NCI-H1436 treated with DMSO at 0.1 percent for 48 hours (cell line): ENCODE measurements at places on chromosomes 12 and 14.

- DNase-seq, result no peak
These were observed 169.0 kb upstream of the RTL1 start for GRCh38 chr14:101072531-101072930.

DNA sequence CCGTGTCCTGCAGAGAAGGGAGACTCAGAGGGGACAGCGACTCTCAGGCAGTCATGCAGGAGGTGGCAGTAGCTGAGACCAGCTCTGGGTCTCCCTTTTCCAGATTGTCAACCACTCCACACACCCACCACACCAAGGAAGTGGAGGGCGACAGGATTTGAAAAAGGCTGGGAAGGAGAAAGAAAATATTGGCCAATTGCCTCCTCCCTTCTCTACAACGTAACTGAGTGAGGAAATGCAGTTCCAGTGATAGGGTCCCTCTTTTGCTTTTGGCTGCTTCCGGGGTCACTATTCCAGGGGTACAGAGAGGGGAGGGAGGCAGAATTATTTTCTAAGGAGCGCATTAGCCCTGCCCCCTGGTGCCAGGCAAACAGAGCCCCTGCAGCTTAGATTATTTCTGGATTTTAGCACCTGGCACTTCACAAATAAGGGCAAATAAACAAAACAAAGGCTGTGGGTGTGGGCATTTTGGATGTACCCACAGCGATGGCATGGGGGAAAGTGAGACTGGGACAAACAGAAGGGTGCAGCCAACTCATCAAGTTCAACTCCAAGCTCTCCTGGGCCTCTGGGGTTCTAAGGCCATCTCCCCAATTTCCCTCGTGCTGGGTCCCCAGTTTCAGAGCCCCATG lies 20.4 kb downstream of the ASB2 start:
- no peak for DNase-seq

- DNase-seq, result no peak
These were observed 15.4 kb upstream of the OAS1 start for GRCh38 chr12:112891093-112892024.

DNA sequence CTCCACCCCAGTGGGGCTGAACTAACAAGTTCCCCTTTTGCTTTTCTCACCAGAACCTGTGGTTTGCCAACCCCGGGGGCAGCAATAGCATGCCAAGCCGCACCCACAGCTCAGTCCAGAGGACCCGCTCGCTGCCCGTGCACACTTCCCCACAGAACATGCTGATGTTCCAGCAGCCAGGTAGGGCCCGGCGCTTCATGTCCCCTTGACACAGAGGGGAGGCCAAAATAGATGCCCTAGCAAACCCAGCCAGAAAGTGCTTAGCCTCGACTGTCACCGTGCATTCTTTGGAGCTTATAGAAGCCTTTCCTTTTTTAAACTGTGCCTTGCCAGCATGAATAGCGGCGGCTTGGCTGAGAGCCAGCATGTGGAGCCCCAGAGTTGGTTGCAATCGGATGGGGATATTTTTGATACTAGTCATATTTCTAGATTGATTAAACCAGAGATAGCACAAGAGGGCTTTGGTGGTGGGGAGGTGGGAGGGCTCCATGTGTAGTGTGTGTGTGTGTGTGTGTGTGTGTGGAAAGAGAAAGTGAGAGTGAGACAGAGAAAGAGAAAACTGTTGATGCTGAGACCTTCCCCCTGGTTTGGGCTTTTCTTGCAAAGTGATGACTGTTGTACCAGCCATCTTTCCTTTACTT lies 126.1 kb downstream of the GCH1 start:
- DNase-seq, result no peak

DNA sequence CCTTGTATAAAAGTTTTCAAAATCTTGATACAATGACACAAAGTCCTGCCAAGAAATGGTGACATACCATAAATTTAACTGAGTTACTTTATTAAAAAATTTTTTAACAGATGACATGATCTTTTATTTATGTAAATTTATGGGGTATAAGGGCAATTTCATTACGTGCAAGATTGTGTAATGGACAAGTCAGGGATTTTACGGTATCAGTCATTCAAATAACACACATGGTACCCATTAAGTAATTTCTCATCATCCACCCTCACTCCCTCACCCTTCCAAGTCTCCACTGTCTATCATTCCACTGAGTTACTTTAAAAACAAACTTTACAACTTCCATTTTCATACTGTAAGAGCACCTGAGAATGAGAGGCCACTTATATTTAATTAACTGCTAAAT lies 37.4 kb downstream of the SPTLC2 start:
- no peak for DNase-seq

DNA sequence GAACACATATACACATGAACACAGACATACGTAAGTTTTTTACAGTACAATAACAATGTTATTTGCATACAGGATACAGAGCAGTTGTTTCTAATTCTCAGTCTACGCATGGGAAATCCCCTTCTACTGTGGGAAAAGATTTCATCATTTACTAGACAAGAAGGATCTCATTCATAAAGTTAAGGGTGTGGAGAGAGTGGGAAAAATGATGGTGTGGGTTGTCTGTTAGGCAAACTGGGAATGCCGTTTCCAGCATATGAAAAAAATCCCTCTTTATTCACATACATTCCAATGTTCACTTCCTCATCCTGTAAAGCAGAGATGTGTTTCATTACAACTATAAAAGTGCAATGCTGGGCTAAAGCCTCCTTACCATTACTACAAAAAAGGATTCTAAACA lies 120.9 kb downstream of the SINHCAF start:
- no peak for DNase-seq

DNA sequence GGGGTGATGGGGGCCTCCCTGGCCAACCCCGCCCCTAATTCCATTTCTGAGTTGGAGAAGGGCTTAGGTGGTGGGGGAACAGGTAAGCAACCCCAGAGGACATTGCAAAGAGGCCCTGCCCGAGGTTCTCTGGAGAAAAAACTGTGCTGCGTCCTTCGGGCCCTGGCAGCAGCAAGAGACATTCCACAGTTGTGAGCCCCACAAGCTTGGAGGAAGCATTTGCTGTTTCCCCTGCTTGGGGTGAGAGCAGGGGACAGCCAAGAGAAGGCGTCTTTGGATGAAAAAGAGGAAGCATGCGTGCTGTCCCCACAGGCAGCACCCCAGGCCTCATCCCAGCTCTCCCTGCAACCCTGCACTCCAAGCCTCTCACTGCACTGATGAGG lies 1.3 kb downstream of the BDKRB2 start:
- no peak for DNase-seq

GRCh38 chr14:101318271-101318670 lies 243.0 kb upstream of the DIO3 start:
- no peak for DNase-seq

- no peak for DNase-seq
These were observed 9.1 kb downstream of the BORCS5 start for GRCh38 chr12:12365931-12366431.

DNA sequence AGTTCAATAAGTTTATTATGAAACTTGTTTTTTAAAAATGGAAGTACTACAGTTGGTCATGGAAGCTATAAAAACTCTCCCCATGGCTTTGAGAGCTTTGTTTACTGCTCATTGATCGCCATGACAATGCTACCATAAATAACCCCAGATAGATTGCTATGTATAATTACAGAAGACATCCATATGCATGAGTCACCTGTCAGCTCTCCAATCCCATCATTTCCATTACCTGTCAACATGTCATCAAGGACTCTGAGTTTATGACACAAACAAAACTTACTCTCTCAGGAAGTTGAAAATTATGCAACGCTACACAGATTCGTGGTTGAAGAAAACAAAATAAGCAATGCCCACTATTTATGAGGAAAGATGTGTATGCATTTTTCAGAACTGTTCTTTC lies 144.4 kb downstream of the SEC23A start:
- DNase-seq, result no peak

- DNase-seq, result no peak
These were observed 59.6 kb downstream of the PPFIA2 start for GRCh38 chr12:81699551-81699950.

DNA sequence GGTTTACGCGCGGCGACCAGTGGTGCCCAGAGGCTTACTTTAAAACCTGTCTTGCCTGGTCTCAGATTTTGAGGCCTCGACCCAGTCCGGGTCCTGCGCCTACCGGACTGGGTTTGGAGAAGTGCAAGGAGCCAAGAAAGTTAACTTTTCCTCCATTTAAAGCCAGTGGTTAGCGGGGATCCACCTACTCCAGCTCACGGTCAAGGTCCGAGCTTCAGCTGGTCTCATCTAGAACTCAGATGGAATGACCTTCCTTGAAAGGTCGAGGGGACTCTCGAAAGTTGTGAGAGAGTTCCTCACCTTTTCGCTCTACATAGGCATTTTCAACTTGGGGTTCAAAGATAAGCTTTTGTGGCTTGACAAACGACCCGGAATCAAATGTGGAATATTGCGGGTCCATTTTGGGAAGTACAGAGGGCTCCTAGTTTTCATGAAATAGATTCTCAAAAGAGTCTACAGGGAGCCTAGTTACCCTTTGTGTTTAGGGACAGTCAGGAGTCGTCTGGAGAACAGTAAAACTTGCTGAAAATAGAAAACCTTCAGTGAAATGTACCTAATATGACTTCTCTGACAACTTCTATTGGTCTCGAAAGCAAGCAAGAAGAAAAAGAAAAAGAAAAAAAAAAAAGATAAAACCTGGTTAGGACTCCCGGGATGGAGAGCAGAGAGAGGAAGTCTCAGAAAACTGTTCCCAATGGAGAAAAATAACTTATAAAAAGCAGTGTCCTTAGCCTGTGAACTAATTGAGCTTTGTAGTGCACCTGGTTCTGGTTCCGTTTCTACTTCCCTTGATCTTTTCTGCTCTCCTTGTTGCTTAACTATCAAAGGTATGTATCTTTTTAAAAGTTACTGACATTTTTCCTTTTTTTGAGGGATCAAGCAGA lies 1.4 kb downstream of the KCNMB4 start:
- DNase-seq, result no peak

- DNase-seq, result no peak
These were observed 138.0 kb downstream of the C12orf75 start for GRCh38 chr12:105468464-105468863.

DNA sequence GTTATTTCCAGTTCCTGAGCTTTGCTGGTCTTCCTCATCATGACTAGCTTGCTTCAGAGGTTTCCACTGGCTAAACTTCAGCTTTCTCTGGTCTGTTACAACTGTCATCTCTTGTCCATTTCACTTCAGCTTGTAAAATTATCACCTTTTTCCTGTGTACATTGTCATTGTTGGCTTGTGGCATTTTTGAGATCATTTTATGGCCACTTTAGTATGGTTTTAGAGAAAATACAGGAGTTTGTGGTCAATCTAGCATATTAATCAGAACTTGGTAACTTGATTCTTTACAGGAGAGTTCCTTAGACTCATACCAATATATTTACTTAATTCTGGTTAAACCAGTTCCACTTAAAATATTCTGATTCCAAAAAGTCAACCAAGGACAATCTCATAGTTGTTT lies 235.9 kb upstream of the KITLG start:
- no peak for DNase-seq

DNA sequence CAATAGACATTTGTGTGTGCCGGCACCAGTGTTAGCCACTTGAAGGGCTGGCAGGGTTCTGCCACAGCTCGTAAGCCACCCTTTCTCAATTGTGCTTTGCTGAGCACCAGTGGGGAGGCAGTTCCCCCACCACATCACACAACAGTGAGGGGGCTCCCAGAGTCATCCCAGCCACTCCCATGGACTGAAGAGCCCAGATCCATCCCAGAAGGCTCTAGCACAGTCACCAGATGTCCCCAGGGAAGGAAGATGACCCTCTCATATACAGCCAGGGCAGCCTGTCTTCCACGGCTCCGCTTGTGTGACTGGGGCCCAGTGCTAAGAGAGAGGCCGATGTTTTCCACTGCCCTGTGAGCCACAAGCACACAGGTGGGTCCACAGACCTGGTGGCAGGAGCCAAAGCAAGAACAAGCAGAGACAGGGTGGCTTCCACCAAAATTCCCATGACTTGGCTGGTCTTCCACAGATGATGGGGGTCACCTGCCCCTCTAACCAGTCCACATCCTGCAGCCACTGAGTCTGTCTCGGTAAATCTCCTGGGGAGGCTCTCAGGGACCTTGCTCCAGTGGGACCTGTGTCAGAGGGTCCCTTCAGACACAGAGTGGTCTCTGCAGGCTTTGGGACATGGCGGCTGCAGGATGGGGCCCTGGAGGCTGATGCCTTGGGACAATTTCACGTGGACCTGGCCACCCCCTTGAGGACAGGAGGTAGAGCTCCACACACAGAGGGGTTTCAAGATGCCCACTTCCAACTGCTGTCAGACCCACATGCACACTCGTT lies 71.9 kb upstream of the DDX11 start:
- no peak for DNase-seq

DNA sequence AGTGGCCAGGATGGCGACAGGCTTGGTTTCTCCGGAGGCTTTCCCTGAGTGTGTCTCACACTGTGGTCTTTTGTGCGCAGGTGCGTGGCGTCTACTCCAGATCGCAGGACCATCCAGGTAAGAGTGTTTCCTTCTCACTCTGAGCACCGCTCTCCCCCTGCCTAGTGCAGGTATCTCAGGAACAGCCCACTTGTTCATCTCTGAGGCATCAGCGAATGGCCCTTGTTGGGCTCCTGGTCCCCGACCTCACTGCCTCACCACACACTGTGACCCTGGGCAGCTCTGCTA lies 781 bp downstream of the ADGRD1 start:
- DNase-seq, result no peak

DNA sequence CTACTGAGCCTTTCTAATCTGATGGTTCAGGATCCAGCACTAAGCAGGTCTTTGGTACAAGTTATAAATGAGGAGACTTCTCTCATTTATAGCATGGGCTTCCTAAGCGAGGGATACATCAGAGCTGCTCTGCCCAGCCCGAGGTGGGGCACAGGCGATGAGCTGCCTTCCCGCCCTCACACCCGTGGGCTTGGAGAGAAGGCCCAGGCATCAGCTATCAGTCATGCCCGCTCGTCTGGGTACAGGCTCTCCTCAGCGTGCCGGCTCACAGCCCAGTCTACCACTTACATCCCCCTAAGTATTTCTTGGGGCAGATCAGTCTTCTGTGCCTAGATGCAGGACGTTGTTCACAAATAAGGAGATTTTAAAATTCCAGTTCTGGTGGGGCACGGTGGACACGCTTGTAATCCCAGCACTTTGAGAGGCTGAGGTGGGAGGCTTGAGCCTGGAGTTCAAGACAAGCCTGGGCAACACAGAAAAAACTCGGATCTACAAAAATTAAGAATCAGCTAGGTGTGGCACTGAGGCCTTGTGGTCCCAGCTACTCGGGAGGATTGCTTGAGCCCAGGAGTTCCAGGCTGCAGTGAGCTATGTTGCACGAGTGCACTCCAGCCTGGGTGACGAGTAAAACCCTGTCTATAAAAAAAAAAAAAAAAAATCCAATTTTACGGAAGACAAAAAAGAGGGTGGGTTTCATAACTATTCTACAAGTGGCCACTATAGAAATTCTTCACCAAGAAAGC lies 57.0 kb downstream of the CCDC88C start:
- DNase-seq, result no peak

- DNase-seq, result no peak
These were observed 13.7 kb downstream of the SLC48A1 start for GRCh38 chr12:47786662-47787280.

DNA sequence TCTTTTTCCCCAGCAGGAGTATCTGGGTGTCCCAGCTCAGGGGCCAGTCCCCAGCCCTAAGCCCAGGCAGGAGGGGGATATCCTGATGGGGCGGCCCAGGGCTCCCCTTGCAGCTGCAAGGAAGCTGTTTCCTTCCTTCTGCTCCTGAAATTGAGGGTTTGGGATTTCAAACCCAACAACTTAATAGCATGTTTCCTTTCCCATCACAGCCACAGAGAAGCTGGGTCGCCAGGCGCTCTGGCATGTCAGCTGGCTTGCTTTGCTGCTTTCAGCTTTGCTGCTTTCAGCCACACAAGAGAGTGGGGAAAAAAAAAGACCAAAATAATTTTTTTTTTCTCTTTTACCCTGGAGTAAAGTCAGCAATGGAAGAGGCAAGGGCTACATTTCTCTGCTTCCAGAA lies 30.0 kb downstream of the HVCN1 start:
- no peak for DNase-seq

- DNase-seq, result no peak
These were observed 1.2 kb upstream of the PTGER2 start for GRCh38 chr14:52312931-52313355.
